ENCODE measurements at places on chromosomes 12 and 14. TPM values are rescaled to one million over a fixed set of nuclear protein-coding genes. Genes with fewer than 3 reads are reported as not detected.
A peak's percentile ranks its signal among the peaks of the same experiment; 100 is the strongest.

The SERPINA3 gene
- not detected for total RNA-seq

The C12orf54 gene
- not detected for total RNA-seq

DNA sequence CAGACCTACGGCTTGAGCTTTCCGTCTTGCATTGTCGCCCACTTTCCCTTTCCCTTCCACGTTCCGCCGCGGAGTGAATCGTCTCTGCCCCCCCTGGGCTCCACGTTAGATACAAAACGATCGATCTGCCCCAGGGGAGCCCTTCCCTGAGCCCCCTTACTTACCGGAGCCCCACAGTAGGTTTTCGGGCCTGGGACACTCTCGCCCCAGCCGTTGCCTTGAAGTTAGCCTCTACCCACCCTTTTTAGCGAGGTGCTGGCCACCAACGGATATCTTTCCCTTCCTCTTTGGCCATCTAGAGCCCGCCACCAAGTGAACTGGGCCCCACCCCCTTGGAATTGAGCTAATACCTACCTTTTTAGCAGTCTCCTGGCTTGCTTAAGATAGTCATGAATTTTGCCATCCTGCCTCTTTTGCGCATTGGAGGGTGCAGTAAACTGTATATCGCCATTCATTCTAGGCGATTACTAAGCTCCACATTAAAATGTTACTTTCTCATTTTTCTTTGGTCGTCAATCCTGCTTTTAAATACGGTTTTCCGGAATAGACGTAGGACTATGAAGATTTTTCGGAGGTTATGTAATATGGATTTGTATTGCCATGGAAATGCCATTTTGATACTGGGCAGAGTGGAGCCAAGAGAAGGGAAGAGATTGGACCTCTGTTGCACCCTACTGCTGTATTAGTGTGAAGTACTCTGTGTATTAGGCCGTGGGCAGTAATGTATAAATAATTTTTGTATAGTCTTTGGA lies 764 bp downstream of the RBM25 start:
- H3K4me3 ChIP-seq: no peak overlapping the region
- DNase-seq: peak; percentile 41
- H3K4me1 ChIP-seq: peaks cover 27% of the 10 kb centered on the region
- H3K36me3 ChIP-seq: 0 out of 2 replicates have a peak, but pooled peaks cover 4% of the 10 kb centered on the region

The FSCB gene
- not detected for total RNA-seq

The MYF5 gene
- not detected for total RNA-seq

The ZC3H10 gene
- total RNA-seq: 3.1 TPM

GRCh38 chr14:105899657-105900397 lies 373.4 kb downstream of the TMEM121 start:
- H3K27me3 ChIP-seq: peaks cover 3% of the 10 kb centered on the region
- H3K4me3 ChIP-seq: no peak overlapping the region
- H3K27ac ChIP-seq: no peak overlapping the region
- H3K4me1 ChIP-seq: no peaks in the 10 kb centered on the region
- no peak for DNase-seq

DNA sequence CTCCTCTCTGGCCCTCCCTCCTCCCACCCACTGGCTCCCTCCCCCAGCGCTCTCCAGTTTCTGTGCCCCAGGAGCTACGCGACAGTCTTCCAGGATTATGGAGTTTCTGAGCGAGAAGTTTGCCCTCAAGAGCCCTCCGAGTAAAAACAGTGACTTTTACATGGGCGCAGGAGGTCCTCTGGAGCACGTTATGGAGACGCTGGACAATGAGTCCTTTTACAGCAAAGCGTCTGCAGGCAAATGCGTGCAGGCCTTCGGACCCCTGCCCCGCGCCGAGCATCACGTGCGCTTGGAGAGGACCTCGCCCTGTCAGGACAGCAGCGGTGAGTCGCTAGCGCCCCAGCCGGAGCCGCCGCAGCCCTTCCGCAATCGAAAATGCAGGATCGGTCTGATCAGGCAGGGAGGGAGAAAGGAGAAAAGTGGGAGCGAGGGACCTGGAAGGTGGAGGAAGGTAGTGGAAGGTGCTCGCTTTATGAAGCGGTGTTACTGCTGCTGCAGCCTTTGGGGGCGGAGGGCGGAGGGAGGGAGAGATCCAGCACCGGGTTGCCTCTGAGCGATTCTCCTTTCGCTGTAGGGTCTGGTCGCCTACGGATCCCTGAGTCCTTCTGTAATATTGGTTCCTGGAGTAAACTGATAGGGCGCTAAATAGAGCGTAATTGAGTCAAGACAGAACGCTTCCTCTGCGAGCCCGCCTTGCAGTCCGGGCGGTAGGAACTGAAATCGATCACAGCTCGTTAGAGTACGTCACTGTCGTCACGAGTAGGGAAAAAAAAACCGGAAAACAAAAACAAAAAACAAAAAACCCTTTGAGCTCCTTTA lies at the start of gene ALX1:
TSS of gene ALX1 (plus strand) at position 56 of the 819 bp plus-strand sequence. CDS start at position 98, 42 bp downstream.
- peaks cover 8% of the 10 kb centered on the region for H3K4me1 ChIP-seq
- H3K36me3 ChIP-seq: no peaks in the 10 kb centered on the region
- no peak for DNase-seq
- peak within 1 kb of the TSS; percentile 88 for H3K4me3 ChIP-seq
- H3K27me3 ChIP-seq: peaks cover 16% of the 10 kb centered on the region

- DNase-seq: peak; percentile 100
- peaks cover 20% of the 10 kb centered on the region for H3K4me1 ChIP-seq
- H3K27me3 ChIP-seq: no peaks in the 10 kb centered on the region
- H3K27ac ChIP-seq: peak overlapping the region; percentile 98
- H3K4me3 ChIP-seq: peak overlapping the region; percentile 22
Measured at GRCh38 chr12:45415393-45415817, 199.5 kb downstream of the ANO6 start.

The ABCC9 gene
- 8.8 TPM for total RNA-seq
